Right lobe of liver (tissue), 6 donors: ENCODE measurements at places on chromosomes 11 and 22.

- no peak for DNase-seq
Observed at GRCh38 chr11:96309016-96309642, 33.9 kb downstream of the MAML2 start.

DNA sequence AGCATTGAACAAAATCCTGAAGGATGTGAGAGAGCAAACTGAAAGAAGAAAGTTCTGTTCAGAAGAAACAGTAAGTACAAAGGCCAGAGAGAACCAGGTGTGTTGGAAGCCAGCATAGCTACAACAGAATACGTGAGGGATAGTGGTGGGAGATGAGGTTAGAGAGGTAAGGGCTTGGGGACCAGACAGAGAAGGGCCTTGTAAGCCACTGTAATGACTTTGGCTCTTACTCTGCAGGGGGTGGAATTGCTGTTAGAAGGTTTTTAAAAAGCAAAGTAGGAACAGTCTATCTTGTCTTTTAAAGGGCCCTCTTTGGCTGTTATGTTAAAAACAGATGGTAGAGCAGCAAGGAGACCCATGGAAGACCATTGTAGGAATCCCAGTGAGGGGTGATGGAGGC, 4.2 kb downstream of the PRRG4 start:
- no peak for DNase-seq

DNA sequence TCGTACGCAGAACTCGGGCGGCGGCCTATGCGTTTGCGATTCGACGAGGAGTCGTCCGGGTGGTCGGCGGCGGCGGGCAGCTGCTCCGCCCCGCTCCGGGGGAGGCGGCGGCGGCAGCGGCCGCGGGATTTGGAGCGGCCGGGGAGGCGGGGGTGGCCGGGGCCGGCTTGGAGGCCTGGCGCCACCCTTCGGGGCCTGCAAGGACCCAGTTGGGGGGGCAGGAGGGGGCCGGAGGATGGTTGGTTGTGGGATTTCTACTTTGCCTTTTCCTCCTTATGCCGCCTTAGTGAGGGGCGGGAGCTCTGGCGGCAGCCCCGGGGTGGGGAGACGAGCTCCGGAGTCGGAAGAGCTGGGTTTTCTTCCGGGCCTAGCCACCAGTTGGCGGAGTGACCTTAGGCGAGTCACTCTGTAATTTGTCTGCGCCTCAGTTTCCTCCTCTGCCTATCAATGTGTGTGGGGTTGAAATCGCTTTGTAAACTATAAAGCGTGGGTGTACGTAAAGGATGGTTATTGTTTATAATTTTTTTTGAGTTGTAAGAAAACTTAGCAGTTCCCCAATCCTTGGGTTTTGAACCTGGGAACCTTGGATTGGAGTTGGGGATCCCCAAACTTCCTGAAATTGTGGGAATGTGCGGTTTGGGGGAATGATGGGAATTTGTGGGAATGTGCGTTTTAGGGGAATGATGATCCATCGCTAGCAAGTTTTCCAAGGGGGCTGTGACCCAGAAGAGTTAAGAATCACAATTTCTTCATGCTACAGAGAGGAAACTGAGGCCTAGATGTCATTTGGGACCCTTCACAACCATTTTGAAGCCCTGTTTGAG, 679 bp downstream of the TUG1 start:
- DNase-seq: peak; percentile 61

DNA sequence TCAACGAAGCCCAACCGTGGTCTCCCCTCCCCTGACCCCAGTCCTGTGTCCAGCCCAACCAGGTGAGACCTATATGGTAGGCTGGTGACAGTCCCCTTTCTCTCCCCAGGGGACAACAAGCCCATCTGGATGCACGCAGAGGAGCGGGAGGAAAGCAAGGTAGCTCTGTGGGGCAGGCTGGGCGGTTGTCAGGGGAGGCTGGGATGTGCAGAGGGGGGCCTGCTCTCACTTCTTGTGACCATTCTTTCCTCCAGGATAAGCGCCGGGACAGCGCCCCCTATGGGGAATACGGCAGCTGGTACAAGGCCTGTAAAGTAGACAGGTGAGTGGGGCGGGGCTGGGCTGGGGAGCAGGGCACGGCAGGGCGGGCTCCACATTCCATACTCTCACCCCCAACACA, 3.5 kb upstream of the RAB1B start:
- DNase-seq: no peak

- DNase-seq: no peak
Observed at GRCh38 chr11:28269586-28269985, 161.4 kb downstream of the METTL15 start.
